ENCODE measurements at places on chromosomes 16 and 17. TPM values are rescaled to one million over a fixed set of nuclear protein-coding genes. Genes with fewer than 3 reads are reported as not detected.

- no peak for DNase-seq
Observed at GRCh38 chr16:13503960-13504635, 415.9 kb upstream of the ERCC4 start.

- no peak for DNase-seq
Observed at GRCh38 chr17:44334727-44335126, 10.1 kb upstream of the SLC25A39 start.

Gene CPHXL2
- not detected for total RNA-seq

GRCh38 chr17:78962345-78962983 lies 17.3 kb downstream of the LGALS3BP start:
- no peak for DNase-seq

Gene ODAD4
- not detected for total RNA-seq

- no peak for DNase-seq
Observed at GRCh38 chr16:3592559-3592958, 15.4 kb upstream of the NLRC3 start.

DNA sequence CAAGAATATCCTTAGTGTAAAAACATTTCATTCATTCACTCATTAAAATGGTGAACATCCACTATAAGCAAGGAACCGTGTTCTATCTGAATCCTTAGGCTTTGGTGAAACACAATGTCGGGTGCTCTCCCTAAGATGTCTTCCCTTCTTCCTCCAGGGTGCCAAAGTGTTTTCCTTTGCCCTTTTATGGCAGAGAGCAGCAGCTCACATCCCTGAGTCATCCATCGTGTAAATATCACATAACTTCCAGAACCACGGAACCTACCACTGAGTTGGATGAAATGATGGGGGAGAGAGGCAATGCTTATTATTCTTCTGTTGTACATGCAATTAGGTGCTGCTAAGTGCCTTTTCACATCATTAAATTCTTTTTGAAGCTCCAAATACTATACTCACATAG lies 50.2 kb downstream of the DNAH3 start:
- DNase-seq: no peak

GRCh38 chr17:49753959-49754391 lies 10.0 kb downstream of the FAM117A start:
- no peak for DNase-seq

- no peak for DNase-seq
Observed at GRCh38 chr17:8264320-8264719, 15.2 kb downstream of the PFAS start.

Measured in CD4-positive, CD25-positive, alpha-beta regulatory T cell (primary cell).